ENCODE measurements at places on chromosomes 7 and 10. TPM values are rescaled to one million over a fixed set of nuclear protein-coding genes. Genes with fewer than 3 reads are reported as not detected.

GRCh38 chr10:122362621-122363020, 11.9 kb upstream of the PLEKHA1 start:
- no peak for DNase-seq

DNA sequence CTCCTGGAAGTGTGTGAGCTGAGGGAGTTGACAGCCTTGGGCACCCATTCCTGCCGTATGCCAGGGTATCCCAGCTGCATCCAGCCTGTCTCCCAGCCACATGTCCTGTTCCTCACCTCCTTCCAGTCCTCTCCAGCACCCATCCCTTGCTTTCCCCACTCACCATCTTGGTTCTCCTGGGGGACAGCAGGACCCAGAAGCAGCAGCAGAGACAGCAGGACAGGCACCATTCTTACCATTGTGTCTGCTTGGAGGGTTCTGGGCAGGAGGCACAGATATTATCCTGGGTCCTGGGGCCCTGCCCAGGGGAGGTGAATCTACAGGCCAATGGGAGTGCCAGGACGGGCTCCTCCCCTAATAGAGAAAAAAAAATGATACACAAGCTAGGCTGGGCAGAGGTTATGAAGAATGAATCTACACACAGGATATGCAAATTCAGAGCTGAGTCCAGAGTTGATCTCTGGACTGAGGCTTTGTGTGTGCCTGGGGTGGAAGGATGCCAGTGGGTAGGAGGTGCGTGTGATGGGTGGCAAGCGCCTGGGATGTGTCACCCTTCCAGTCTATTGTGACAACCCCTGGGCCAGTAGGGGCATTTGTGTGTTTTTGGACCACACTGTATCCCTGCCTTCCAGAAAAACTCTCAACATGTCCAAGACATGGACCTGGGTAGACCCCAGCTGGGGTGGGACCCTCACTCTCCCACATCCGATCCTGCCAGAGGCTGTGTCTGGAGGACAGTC, at the start of gene AZGP1:
TSS of gene AZGP1 (minus strand) at position 250 of the 740 bp plus-strand sequence. CDS start at position 239, 11 bp downstream.
- DNase-seq = no peak

GRCh38 chr10:53903756-53904155, 897.3 kb downstream of the PCDH15 start:
- no peak for DNase-seq

GRCh38 chr10:111646021-111646420, 537.5 kb downstream of the GPAM start:
- DNase-seq = no peak

DNA sequence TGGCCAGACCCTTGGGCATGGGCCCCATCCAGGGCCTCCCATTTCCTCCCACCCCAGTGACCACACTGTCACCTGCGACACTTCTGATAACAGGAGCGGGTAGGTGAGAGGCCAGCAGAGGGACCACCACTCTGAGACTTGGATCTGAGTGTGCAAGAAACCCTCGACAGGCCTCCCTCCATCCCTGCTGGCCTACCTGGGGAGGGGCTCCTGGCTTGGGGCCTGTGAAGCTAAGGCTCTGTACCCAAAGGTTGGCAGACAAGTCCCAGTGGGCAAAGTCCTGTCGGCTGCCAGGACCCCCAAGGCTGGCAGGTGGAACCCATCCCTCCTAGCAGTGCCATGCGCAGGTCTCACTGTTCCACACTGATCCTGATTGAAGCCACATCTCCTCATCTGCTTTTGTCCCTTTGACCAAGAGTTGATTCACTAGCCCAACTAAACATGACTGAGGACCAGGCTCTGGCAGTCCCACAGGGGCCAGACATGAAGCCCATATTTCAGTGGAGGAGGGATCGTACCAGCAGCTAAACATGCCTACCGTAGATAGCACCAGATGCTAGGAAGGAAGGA, 1.2 kb upstream of the PGAM2 start:
- DNase-seq = no peak

- DNase-seq = no peak
These were observed 45.2 kb upstream of the NPFFR1 start for GRCh38 chr10:70328967-70329366.

Gene MAT1A
- not detected for total RNA-seq

Gene RAMP3
- total RNA-seq = not detected

Gene GNAT3
- not detected for total RNA-seq
